B cell (primary cell): ENCODE measurements at places on chromosomes 11 and 22. TPM values are rescaled to one million over a fixed set of nuclear protein-coding genes. Genes with fewer than 3 reads are reported as not detected.

- DNase-seq: no peak
These were observed 373.9 kb downstream of the BRD1 start for GRCh38 chr22:49453771-49454170.

- DNase-seq: no peak
These were observed 7.6 kb upstream of the MS4A10 start for GRCh38 chr11:60777572-60777971.

DNA sequence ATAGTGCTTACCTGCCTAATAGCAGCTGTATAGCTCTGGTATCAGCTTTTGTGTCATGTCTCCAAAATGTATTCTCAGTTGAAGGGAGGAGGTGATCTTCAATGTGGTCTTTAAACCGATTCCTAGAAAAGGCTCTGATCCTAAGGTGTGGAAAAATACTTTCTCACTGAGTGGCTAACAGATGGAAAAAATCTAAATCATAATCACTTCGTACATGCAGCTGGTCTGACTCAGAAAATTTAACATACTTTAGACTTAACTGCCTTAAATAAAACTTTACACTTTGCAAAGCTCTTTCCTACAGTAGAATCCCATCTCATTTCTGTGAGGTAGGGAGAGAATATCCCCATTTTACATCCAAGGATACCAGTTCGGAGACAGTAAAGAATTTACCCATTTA, 38.0 kb downstream of the C2CD3 start:
- no peak for DNase-seq

GRCh38 chr22:26406118-26406517, 22.9 kb upstream of the ASPHD2 start:
- DNase-seq: no peak

The DNAJB13 gene
- total RNA-seq: 0.15 TPM in 1 of 2 replicates, not detected in the other

The TRIM77 gene
- not detected in 2 replicates for total RNA-seq
